ENCODE measurements at places on chromosomes 11 and 22.

GRCh38 chr11:74826901-74827300 is 78.3 kb downstream of the RNF169 start:
- DNase-seq, result no peak

- no peak for DNase-seq
Observed at GRCh38 chr22:29126670-29127395, 54.0 kb downstream of the KREMEN1 start.

DNA sequence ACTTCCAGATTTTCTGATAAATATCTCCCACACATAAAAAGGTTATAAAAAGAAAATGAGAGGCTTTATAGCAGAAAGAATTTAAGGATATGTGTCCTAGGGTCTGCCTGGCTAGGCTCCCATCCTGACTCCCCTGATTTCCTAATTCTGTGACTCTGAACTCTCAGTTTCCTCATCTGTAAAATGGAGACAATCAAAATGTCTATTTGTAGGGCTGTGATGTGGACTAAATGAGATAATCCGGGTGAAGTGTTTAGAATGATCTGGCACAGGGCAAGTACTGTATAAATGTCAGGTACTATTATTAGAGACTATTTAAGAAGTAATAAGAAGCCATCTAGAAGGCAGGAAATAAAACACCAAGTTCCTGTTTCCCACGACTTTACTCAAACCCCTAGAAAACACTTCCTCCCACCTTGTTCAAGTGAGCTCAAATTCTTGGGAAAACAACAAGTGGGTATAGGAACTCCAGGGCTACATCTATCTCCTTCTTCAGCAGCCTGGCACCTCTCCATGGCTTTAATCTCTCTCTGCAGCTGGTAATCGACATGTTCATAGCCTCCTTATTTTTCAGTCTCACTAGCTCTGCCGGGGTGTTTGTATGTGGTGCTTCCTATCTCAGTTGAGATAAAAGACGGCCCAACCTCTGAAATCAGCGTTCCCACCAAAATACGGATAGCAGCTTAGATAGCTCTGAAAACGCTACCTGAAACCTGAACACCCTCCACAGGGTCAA is 6.7 kb downstream of the ASCC2 start:
- DNase-seq, result no peak

GRCh38 chr11:35126000-35126878 is 12.7 kb upstream of the CD44 start:
- DNase-seq, result no peak

DNA sequence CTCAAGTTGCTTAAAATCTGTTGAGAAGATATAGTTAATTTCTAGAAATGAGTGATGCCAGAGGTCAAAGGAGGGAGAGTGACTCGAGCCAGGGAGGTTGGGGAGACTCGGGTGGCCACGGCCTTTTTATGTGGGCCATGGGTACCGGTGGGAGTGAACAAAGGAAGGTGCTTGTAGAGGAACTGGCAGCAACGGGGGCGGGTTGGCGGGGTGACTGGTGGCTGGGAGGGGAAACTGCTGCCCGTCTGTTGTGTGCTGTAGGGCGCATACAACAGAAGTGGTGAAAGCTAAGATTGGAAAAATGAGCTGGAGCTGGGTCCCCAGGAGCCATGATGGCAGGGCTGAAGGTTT is 5.4 kb downstream of the DAGLA start:
- DNase-seq, result no peak
